ENCODE measurements at places on chromosomes 1 and 21.
A peak's percentile ranks its signal among the peaks of the same experiment; 100 is the strongest.

- no peak for DNase-seq
These were observed 119.0 kb downstream of the HIVEP3 start for GRCh38 chr1:41799723-41800122.

GRCh38 chr21:40813918-40814317 lies 33.0 kb downstream of the DSCAM start:
- DNase-seq, result no peak

DNA sequence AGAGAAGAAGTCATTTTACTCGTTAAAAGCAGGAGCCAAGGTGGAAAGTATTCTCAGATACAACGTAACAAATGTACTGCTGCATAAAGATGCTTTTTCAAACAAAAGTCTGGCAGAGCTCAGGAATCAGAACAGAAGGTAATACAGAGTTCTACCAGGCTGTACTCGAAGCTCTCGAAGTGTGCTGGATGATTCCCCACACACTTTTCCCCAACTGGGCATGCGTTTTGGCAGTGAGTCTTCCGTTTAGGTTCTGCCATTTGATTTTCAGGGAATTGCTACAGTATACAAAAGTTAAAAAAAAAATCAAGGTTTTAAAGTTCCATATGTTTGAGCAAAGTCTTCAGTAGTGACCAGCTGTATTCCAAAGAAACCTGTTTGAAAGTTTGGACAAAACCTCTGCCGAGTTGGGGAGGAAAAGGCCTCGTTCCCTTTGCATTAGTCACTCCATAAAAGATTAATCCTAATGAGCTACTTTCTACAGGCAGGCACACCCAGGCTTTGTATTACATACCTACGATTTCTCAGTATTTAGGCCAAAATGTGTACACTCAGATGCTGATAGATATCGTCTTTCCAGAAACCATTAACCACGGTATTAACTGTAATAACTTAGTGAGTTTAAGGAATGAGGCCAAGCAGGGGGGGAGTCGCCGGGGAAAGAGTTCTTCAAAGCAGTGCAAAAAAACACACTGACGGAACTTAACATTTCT lies 477.1 kb downstream of the LMO4 start:
- peak; percentile 20 for DNase-seq

GRCh38 chr1:6517435-6517851 lies 26.0 kb upstream of the PLEKHG5 start:
- peak; percentile 41 for DNase-seq

- no peak for DNase-seq
These were observed 255.8 kb downstream of the TGFB2 start for GRCh38 chr1:218600968-218601367.

- peak; percentile 58 for DNase-seq
These were observed 981 bp upstream of the KIAA1614 start for GRCh38 chr1:180911640-180912191.

DNA sequence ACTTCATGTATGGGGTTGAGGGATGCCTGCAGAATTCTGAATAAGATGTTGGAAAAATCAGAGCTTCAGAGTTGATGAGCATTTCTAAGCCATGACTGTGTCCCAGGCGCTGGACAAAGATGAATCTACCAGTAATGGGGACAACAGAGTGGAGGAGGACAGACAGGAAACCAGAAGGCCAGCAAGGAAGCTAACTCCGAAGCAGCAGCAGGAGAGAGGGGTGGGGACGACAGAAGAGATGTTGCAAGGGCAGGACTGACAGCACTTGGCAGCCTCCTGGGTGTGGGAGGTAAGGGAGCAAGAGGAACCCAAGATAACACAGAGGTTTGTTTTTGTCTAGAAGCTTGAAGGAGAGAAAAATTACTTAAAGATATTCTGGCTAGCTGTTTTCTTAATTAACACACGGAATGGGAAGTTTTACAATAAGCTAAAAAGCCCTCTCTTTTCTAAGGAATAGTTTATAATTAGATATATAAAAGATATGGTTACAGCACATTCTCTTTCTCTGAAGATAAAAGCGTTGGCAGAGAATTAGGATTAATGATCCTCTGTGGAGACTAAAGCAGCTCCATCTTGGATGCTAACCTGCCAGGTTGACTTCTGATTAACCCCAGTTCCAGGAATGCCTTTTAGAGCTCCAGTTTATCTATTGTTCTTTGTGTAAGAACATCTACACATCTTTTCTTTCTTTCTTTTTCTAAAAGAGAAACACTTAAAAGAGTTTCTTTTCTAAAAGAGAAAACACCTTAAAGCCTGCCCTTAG lies 92.7 kb downstream of the TENT5C start:
- no peak for DNase-seq

GRCh38 chr1:1630191-1630964 lies 1.6 kb upstream of the MMP23B start:
- DNase-seq, result no peak

DNA sequence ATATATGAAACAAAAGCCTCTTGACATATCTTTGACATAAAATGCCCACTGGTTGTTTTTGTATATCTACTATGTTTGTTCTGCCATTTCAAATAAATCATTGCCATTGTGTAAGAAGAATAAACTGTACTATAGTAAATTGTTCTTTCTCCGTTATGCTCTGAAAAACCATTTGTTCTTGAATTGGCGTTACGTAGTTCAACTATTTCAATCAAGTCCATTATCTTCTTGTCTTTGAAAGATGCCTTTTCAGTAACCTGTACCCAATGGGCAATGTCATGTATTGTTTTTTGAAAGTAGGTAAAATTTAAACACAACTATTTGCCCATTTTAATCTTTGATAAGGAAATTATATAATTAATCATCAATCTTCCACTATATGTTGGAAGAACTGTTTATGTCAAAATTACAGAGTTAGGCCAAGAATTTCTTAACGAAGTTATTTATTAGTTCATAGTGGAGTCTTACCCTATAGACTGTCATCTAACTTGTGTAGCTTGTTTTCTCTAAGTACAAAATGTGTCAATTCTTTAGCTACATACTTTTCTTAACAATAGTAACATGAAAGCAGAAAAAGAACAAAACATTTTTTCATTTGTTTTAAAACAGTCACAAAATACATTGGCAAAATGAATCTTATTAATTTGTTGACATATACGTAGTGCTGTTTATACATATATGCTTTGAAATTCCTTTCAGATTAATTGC lies 294.8 kb downstream of the PTPRC start:
- DNase-seq, result no peak

GRCh38 chr1:205805082-205805711 lies 7.8 kb downstream of the SLC41A1 start:
- DNase-seq, result no peak

GRCh38 chr1:85460555-85461088 lies 4.3 kb downstream of the DDAH1 start:
- DNase-seq, result no peak

DNA sequence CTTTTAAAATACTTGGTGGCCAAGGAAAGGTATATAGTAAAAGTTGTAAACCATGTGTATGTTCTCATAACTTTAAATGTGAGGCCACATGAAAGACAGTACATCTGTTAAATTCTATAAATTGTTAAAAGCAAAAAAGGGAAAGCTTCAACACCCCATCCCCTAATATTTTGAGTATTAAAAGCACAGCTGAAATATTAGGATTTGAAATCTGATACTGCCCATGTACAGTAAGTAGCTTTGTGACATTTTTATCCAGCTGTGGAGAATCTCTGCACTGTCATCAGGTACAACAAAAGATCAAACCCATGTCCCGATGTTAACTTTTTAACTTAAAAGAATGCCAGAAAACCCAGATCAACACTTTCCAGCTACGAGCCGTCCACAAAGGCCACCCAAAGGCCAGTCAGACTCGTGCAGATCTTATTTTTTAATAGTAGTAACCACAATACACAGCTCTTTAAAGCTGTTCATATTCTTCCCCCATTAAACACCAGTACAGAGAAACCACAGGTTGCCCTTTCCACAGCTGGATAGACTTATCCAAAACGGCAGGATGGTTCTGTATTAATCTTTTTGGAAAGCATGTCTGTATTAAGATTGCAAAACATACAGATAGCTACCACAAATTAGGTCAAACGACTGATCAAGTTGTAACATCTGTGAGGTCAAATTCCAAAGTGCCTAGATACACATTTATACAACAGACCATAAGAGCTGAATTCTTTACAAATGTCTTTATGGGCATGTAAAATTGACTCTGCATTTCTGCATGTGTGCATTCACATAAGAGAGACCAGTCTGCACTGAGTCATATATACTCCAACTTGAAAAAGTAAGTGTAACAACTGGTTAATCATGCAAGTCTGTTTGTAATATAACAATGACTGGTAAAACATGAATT lies 5.2 kb downstream of the IRF2BP2 start:
- DNase-seq, result no peak

DNA sequence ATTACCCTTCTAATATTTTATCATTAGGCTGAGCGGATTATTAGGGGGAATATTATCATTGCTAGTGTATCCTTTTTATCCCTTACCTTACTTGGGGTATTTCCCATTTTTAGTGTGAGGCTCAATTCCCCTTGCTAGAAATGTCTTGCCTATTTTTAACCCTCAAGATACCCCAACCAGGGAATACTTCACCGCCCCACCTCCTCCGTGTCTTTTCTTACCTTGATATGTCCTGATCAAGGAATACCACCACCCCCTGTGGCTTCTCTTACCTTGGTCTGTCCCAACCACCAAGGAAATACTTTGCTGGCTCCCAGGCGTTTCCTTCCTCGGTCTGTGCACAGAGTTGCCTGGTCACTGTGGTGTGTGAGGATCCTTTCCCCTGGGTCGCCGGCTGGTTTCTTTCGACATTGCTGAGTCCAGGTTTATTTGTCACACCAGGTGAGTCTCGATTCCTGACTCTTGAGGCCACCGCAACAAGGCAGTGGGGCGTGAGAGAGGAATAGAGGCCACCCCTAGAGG lies 57.8 kb downstream of the SERINC2 start:
- DNase-seq, result no peak

- no peak for DNase-seq
These were observed 5.5 kb downstream of the TNFRSF25 start for GRCh38 chr1:6460301-6461050.

DNA sequence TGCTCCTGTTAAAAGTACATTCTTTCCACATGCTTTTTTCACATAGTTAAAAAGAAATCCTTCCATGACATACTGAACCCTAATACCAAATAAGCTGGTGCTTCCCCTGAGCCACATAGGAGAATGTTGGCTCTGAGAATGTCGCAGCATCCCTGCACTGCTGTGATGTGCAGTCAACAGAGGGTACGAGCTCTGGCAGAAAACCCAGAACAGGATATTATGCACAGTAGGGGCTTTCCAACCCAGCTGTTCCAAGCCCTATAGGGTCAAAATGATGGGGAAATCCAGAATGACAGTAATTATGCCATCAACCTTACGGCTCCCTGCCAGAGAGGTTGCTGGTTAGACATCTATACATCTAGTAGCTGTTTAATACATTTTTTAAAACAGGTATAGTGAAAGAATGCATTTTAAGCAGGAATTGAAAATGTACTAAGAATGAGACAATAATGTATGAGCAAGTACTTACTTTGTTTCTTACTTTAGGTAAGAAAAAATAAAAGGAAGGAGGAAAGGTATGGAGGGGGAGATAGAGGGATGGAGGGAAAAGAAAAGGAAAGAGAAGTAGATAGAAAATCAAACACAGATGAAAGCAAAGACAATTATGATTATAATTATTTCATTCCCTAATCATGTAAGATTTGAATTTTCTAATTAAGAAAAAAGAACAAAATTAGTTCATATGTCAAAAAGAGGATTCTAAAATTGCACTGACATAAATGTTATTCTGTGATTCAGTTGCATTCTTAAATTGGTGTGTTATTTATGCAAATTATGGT lies 126.0 kb downstream of the NR5A2 start:
- no peak for DNase-seq

- no peak for DNase-seq
These were observed 45.7 kb downstream of the DISP3 start for GRCh38 chr1:11524465-11525150.

- no peak for DNase-seq
These were observed 33.4 kb upstream of the OSBPL9 start for GRCh38 chr1:51583532-51583931.

DNA sequence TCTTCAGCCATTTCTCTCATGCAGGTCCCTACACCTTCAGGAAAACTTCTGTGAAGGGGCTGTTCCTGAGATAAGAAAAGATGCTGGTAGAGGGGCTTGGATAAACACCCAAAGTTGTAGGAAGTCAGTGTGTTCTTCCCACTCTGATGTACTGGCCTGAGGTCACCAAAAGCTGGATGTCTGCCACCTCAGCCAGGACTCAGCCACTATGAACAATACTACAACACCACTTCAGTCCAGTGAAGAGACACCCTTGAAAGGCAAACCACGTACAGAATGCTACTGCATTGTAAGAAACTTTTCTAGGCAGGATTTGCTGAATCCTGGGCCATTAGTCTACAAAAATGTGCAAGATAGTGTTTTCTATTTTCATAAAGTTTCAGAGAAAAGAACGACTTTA lies 2.4 kb downstream of the PTPN14 start:
- no peak for DNase-seq

DNA sequence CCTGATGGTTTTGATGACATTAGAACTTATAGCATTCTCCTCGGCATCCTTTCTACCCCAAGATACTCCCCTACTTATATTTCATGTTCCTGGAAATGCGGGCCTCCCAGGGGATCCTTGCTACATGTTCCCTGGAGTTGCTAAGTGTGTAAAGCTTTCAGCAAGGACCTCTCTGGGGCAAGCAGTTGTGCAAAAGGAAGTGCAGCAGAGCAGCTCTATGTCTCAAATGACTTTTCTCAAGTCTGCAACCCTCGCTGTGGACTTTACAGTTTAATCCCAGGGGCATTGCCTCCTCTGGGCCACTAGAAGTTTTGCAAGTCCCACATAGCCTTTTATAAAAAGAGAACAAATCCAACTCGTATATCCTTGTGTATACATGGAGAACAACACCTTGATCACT lies 20.8 kb upstream of the MNDA start:
- no peak for DNase-seq

DNA sequence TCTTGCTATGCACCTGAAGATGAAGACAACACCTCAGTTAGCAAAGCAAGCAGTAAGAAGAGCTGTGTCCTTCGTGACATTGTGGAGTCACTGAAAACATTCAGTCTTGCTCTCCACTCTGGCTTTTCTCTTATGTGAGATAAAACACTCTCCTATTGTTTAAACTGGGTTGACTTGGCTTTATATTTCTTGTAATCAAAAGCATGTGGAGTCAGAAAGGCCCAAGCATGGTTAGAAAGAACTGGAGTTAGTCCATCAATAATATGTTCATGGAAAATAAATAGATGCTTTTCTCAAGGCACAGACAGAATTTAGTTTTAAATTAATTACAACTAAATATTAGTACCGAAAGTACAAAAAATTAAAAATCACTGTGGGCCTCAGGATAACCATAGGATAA lies 61.7 kb downstream of the UBE2U start:
- no peak for DNase-seq

DNA sequence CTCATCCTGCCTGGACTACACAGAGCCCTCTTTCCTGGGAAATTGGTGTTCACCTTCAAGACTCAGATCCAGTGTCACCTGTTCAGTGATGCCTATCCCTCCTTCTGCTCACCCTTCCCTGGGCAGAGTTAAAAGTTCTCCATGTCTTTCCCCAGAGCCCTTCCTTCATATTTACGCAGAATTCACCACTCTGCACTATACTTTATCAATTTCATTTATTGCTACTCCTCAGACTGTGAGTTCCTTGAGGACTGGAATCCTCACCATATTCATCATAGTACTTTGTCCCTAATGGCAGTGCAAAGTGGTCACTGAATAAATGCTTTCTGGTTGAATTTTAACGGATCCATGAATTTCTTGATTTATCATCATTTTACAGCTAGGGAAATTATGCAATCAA lies 300.0 kb downstream of the CHRM3 start:
- DNase-seq, result no peak

- DNase-seq, result no peak
These were observed 22.2 kb upstream of the PRSS38 start for GRCh38 chr1:227793079-227793947.
